Lower lobe of right lung (tissue), 2 donors: ENCODE measurements at places on chromosomes 1 and 21. TPM values are rescaled to one million over a fixed set of nuclear protein-coding genes. Genes with fewer than 3 reads are reported as not detected.

Gene CACNA1S
- total RNA-seq, result 0.06 TPM

Gene SPRTN
- 8.9 TPM for total RNA-seq

DNA sequence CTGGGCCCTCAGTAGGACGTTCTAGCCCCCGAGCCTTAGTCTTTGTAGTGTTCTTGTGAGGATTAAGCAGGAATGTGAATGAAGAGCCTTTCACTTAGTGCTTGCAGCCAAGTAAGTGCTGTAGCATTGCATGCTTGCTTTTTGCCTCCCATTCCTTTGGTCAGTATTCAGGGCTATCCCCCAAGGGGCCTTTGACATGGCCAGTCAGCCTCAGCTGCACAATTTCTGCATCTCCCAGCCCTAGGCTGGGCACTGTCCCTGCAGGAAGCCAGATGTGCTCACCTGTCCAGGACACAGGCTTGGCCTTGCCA is 30.5 kb downstream of the SOX13 start:
- DNase-seq, result no peak

Gene CATSPERE
- total RNA-seq, result 1.7 TPM

GRCh38 chr1:94117259-94117851 is 3.6 kb downstream of the ABCA4 start:
- no peak for DNase-seq

Gene KIF21B
- 4.7 TPM for total RNA-seq

DNA sequence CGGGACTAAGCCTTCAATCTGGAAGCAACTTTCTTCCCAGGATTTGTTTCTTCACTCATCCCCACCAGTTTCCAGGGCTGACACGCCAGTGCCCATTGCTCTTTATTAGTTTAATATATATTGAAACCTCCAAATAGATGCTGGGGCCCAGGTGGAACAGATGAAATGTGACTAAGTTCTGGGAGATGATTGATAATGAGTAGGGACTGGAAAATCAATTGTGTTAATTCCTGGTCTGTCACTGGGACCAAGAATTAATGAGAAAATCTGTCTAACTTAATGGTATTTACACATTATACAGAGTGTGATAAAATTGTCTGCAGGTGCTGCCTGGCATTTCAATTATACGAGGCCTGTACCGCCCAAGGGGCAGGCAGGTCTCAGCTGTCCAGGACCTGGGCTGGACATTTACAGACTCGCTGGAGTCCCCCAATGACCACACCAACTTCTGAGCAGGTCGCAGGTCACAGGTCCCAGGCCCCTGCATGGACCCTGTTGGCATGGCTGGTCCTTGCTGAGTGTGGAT is 35.8 kb downstream of the UBIAD1 start:
- no peak for DNase-seq

DNA sequence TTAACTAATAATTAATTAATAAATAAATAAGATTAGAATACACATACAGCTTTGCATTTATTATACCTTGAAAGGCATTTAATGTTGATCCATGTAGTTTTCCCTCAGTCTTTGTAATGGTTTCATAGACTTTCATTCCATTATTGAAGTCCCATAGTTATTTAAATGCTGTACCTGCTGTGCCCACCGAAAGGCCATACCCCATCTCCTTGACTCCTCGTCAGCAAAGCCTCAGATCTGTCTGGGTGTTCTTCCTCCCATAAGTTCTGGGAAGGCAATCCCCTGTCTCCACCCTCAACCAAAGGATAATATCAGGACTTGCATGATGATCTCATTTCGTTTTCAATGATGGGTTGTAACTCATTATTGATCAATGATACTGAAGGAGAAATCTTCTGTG is 17.1 kb downstream of the CCN1 start:
- no peak for DNase-seq

GRCh38 chr1:17723684-17724083 is 31.4 kb upstream of the ACTL8 start:
- no peak for DNase-seq

Gene ACTN2
- total RNA-seq, result 1.9 TPM

Gene C1QC
- 800 TPM for total RNA-seq

DNA sequence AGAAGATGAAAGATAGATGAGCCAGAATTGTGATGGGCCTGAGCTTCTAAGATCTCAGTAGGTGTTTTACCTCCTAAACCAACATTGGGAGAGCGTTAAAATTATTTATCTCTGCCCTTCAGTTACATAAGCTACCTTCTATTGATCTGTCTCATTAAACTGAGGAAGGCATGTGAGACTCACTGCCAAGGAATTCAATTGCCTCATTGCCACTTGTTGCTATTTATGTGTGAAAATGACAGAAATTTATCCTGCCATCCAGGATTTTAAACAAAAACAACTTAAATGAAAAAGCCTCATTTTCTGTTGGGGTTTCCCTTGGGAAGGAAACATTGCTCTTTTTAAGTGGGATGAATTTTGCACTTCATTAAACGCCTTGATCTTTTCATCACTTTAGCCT is 78.7 kb upstream of the RUNX1 start:
- no peak for DNase-seq

DNA sequence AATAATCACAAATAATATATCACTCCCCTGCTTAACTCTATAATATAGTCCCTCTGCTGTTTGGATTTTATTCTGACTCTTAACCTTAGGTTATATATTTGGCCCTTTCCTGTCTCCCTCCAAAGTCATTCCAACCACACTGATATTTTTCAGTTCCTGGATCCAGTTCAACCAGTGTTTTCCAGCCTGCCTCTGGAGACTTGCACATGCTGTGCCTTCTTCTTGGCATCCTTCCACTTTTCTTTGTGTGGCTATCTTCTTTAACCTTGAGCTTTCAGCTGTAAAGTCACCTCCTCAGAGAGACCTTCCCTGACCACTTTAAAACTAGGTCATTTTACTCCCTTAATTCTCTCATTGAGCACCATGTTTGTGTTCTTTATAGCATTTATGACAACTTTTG is 19.4 kb downstream of the CERS2 start:
- no peak for DNase-seq

Gene TP73
- total RNA-seq, result 3.6 TPM

- peak; percentile 52 for DNase-seq
These were observed 123.2 kb downstream of the NR5A2 start for GRCh38 chr1:200150721-200151120.

Gene FCRL5
- 1.2 TPM for total RNA-seq

DNA sequence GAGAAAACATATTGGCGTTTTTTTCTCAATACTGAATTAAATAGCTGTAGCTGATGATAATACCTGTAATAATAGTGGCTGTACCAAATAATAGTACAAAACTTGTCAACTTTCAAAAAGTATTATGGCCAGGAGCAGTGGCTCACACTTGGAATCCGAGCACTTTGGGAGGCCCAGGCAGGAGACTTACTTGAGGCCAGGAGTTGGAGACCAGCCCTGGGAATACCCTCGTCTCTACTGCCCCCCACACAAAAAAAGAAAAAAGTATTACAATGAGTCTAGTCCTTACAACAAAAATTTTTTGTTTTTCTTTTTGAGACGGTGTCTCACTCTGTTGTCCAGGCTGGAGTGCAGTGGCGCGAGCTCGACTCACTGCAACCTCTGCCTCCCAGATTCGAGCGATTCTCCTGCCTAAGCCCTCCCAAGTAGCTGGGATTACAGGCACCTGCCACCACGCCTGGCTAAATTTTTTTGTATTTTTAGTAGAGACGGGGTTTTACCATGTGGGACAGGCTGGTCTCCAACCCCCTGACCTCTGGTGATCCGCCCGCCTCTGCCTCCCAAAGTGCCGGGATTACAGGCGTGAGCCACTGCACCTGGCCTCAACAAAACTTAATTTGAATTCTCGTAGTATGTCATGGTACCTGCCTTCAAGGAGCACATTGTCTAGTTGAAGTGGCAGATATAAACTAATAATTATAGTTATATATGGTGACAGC is 1.4 kb downstream of the RBBP4 start:
- DNase-seq, result no peak

GRCh38 chr1:205294175-205294917 is 27.2 kb downstream of the NUAK2 start:
- no peak for DNase-seq

Gene NGF
- total RNA-seq, result 0.97 TPM

- peak; percentile 36 for DNase-seq
These were observed 19.5 kb downstream of the FAAH start for GRCh38 chr1:46413596-46413985.

DNA sequence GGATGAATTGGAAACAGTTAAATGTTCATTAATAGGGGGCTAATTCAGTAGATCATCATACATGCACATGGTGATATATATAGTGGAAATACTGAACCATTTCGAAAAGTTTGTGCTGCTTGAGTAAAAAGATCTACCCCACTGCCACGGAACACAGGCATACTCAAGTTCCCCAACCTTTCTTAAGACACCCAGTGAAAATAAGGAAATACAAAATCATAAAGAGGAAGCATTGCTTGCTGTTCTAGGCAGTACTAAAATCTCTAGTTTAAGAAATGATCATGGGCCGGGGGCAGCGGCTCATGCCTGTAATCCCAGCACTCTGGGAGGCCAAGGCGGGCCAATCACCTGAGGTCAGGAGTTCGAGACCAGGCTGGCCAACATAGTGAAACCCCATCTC is 37.6 kb upstream of the KIRREL1 start:
- DNase-seq, result peak; percentile 50

DNA sequence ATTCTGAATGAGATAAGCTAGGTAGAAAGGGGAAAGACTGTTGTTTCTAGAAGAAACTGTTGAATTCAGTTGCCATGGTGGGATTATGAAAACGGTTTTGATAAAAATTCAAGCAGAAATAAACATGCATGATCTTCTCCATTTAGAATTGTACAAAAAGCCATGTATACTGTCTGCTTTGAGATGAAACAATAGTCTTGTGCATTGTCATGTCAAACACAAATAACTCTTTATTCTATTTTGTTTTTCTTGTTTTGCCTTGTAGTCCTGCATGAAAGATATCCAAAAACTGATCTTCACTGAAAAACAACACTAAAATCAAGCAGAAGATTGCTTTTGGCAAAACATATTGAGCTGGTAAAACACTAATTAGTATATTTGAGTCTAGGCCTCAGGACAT is 659.9 kb downstream of the LTN1 start:
- no peak for DNase-seq

GRCh38 chr21:33025106-33025488 is 638 bp upstream of the OLIG2 start:
- no peak for DNase-seq

- DNase-seq, result no peak
These were observed 53.6 kb upstream of the LAX1 start for GRCh38 chr1:203711251-203712007.

- no peak for DNase-seq
These were observed 31.6 kb downstream of the OSBPL9 start for GRCh38 chr1:51648180-51649109.

DNA sequence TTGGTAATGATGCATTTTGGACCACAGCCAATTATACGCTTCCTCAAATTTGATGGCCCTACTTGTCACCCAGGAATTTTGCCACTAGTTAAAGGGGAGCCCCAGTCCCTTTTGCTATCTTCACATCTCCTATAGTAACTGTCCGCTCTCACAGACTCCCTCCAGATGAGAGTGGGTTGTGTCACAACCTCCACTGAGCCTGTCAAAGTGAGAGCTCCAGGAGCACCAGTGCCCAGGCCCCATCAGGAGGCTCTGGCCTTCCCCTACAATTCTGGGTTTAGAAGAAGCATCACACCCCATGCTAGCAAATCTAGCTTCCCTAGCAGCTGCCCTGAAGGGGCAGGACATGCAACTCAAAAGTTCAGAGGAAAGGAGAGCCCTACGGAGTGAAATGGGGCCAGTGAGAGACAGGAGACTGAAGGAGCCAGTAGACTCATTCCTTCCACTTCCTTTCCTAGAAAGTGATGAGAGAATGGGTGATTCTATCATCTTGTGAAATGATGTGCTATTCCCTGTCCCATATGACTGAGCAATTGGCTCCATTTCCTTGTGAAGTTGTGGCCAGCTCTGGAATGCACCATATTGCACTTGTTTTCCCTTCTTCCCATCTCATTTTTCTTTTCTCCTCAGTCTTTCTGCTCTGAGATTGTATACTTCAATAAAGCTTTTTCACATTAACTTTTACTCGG is 541.3 kb downstream of the DPYD start:
- no peak for DNase-seq

- DNase-seq, result no peak
These were observed 19.5 kb downstream of the KIF17 start for GRCh38 chr1:20698195-20698910.

DNA sequence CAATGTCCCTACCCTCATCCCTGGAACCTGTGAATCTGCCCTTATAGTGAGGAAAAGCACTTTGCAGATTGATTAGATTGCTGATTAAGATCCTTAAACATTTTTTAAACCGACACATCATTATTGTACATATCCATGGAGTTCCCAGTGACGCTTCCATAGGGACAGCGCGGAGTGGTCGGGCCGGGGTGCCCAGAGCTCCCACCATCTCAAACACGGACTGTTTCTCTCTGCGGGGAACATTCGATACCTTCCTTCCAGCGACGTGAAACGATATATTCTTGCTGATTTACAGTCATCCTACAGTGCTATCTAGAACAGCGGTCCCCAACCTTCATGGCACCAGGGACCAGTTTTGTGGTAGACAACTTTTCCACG is 4.0 kb downstream of the KRTAP10-12 start:
- no peak for DNase-seq

DNA sequence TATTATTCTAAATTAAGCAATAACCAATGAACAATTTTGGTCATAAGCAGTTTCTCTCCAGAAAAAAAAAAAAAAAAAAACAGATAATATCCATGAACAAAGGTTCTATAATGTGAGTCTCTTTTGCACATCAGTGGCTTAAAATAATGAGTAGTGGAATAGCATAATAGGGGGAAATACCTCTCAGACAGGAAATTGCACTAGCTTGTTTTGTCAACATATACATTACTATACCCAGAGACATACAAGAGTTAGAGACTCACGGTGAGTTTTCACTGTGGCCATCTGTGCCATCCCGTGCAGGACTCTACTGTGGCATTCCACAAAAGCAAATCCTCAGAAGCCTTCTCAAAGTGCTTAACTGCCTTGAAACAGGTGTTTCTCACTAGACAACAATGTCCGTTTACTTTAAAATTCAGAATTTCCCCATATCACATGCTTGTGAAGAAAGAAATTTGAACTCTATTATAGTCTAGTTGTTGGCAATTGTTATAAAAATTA is 697.9 kb downstream of the USP25 start:
- no peak for DNase-seq

Gene MYOM3
- total RNA-seq, result 0.15 TPM

Gene TTLL10
- 6.6 TPM for total RNA-seq

GRCh38 chr1:8078176-8078671 is 52.1 kb upstream of the ERRFI1 start:
- DNase-seq, result no peak

Gene LINGO4
- total RNA-seq, result 0.50 TPM

DNA sequence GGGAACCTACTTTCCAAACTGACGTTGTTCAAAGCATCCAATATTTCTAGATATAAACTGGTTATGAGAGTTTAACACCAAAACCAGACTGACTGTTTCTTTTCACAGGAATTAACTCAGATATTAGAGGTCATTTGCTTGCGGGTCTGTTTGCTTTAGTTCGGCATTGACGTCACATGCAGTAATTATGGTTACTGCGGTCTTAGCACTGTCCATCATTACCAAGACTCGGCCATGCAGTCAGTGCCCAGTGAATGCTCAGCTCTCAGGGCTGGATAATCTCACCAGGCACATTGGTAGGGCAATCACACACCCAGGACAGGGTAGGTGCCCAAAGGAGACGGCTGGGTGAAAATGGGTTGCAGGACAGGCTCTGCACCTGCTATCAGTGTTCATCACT is 9.9 kb upstream of the F3 start:
- no peak for DNase-seq

Gene PM20D1
- 0.30 TPM for total RNA-seq
